ENCODE measurements at places on chromosomes 16 and 17. TPM values are rescaled to one million over a fixed set of nuclear protein-coding genes. Genes with fewer than 3 reads are reported as not detected.

GRCh38 chr16:57470711-57471110, 8.2 kb downstream of the POLR2C start:
- no peak for DNase-seq

Gene CLEC18B
- 1.1 TPM for total RNA-seq

DNA sequence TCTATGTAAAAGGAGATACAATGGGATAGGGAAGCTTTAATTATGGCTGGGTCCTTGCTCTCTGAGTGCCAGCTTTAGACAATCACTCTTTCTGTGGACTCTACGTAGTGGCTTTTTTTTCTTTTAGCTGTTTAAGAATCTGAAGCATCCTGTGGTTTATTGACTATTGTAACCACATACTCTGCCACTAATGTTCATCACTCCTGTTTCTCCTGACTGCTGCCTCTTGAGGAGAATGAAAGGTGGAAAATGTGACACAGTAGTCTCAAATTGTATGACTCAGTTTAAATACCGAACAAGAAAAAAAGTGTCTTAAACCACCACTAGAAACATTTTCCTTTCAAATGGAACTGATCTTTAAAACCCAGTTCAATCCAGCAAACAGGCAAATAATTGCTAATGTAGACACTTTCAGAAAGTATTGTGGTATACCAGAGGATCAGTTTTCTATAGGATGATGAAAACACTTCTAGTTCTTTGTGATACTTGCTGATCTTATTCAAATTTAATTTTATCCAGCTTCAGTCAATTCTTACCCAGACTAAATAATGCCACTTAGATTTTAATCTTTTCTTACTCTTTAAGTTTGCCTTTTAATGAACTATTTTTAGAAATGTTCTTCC, 302.7 kb upstream of the PMFBP1 start:
- DNase-seq, result no peak

Gene SYCE1L
- 18.9 TPM for total RNA-seq

- DNase-seq, result no peak
Measured at GRCh38 chr17:2560658-2561057, 32.8 kb upstream of the PAFAH1B1 start.

DNA sequence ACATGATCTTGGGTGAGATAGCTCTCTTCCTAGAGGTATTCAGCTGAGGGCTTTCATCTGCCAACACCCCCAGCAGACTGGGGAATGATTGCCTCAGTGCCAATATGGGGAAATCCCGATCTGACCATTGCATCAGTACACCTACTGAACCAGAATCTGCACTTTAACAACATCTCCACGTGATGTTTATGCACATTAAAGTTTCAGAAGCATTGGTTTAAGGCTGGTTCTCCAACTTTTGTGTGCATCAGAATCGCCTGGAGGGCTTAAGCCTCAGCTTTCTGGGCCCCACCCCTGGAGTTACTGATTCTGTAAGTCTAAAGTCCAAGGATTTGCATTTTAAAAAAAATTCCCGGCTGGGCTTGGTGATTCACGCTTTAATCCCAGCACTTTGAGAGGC, 123.6 kb upstream of the MED13 start:
- DNase-seq, result no peak

Gene CACNG3
- not detected for total RNA-seq

Gene SLFN12L
- total RNA-seq, result 24.3 TPM

GRCh38 chr16:52492789-52493357, 54.1 kb downstream of the TOX3 start:
- DNase-seq, result no peak

DNA sequence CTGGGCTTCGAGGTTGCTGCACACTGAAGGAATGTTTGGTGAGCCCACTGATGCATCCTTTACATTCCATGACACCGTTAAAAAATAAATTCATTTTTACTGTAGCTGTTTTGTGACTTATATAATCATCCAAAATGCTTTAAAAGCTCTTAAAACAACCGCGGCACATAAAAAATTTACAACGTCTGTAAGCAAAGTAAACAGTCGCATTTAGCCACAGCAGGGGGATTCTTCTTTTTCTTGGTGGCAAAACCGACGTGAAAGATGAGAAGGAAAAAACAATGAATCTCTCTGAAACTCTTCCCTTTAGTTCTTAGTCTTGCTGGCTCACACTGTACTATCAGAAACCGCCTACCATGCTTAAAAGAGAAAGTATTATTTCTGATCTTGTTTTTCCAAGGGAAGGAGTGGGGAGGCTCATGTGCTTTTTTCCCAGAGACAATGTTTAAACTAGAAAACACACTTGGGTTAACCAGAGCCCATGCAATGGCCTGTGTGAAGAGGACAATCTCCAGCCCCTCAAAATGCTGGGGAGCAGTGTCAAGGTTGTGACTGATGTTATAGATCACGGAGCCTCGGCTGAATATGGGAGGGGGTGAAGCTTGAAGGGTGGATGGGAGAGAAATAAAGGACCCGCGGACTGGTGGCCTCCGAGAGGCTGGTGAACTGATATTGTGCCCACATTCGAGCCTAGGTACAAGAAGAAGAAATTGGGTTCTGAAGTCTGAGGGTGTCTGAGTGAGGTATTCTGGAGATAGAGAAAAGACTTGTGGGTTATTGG, 91.1 kb downstream of the IRF8 start:
- DNase-seq, result no peak

DNA sequence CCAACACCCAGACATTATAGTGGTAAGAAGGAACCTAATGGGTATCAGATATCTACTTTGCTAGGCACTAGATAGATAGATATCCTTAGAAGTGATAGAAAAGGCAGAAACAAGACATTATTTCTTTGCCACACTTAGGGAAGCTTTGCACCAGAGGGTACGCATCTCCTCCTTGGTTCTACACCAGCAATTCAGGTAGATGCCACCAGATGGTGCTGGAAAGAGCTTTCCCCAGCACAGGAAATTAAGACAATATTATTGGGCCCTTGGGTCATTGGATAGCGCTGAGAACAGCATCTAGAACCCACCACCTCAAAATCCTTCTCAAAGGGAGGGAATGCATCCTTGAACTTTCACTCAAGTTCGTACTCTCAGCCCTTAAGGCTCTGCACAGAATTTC, 173.8 kb upstream of the CCL2 start:
- DNase-seq, result no peak

- no peak for DNase-seq
Measured at GRCh38 chr16:86221085-86221484, 289.2 kb upstream of the FOXF1 start.

Gene ITGAE
- 18.3 TPM for total RNA-seq

DNA sequence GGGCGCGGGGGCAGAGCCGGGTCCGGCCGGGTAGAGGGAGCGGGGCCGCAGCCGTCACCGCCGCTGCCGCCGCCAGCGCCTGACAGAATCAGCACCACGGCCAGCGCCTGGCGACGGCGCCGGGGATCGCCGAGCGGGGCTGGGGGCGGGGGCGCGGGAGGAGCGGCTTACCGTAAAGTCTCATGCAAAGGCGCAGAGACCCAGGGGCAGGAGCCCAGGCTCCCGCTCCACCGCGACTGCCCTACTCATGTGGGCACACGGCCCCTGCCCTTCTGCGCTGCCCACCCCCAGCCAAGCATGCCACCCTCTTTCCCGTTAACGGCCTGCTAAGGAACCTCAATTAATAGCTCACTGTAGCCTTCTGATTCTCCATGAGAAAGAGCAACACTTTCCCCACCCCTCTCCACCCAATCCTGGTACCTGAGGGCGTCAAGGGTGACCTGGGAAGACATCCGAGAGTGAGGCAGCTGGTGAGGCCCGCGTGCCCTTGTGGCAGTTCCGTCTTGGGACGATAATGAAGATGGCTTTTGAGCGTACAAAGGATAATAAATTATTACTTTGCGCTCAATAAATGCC, at the start of gene SEZ6:
TSS of gene SEZ6 (minus strand) at position 98 of the 576 bp plus-strand sequence. CDS start 164 bp downstream, outside the sequence.
- peak; percentile 32 for DNase-seq

DNA sequence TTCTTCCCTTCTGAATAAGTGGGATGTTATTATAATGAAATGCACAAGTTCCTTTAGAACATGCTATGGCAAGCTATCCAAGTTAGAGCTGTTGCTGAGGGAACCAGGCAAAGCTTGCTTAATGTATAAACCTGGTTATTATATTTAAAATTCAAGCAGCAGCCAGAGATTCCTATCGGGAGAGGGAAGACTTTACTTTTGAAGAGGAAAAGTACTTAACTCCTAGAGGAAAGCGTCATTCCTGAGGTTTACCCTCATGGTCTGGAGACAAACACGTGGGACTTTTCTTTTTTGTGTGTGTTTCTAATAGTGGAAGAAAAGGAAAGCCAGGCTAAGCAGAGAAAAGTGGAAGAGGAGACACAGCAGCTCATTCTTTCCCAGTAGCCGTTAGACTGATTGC, 39.9 kb upstream of the MYH10 start:
- DNase-seq, result no peak

DNA sequence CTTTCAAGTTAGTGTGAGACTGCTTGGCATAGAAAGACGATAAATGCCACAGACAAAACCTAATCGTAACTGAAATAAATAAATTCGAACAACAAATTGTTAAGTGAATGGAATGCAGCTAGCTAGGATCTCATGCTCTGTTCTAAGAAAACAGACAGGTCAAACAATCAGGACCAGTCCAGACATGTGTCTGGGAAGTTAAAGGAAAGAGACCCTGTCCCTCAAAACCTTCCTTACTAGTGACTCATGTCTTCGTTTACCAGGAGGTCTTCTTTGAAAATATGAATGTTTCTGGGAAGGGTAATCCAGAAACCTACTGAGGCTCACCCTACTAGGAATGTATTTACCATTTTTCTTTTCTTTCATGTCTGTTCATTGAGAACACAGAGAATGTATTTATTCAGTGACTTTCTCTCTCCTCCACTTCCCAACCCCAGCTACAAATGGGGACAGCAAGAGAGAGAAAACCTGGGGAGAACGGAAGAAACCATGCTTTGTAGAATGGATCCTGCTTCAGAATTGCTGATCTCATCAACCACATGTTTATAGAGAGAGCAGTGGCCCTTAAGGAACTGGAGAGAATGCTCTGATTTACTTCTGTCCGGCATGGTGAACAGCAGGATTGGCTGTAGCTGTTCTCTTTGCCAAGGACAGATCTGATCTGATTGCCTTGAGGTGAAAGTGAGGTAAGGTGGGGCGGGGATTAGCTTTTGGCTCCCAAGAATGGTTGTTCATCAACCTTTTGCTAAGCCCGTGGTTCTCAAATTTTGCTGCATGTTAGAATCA, 39.4 kb upstream of the DHX8 start:
- no peak for DNase-seq

Gene FBRS
- total RNA-seq, result 162 TPM

- DNase-seq, result no peak
Measured at GRCh38 chr16:56347670-56348069, 77.7 kb downstream of the AMFR start.

GRCh38 chr17:75039238-75039637, 7.5 kb downstream of the ATP5PD start:
- no peak for DNase-seq

DNA sequence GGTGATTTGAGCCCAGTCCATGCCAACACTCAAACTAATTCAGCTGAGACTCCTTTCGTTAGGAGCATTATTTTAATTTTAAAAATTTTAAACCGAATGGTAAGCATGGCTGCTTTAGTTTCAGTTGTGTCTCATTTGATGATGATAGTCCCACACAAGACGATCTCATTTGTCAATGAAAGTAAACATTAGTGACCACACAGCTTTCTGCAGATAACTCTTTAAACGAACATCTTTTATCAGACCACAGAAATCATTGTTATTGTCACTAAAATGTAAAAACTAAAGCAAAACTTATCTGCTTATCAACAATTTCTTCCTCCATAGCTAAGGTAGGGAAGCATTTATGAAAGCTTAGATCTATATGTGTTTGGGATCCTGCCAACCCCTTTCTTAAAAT, 382.2 kb downstream of the ZFHX3 start:
- no peak for DNase-seq

Gene KRTAP16-1
- total RNA-seq, result 1.1 TPM

Gene GPRC5C
- total RNA-seq, result not detected

Gene GP1BA
- total RNA-seq, result not detected

Gene NEUROD2
- total RNA-seq, result not detected

Gene ZG16B
- not detected for total RNA-seq

DNA sequence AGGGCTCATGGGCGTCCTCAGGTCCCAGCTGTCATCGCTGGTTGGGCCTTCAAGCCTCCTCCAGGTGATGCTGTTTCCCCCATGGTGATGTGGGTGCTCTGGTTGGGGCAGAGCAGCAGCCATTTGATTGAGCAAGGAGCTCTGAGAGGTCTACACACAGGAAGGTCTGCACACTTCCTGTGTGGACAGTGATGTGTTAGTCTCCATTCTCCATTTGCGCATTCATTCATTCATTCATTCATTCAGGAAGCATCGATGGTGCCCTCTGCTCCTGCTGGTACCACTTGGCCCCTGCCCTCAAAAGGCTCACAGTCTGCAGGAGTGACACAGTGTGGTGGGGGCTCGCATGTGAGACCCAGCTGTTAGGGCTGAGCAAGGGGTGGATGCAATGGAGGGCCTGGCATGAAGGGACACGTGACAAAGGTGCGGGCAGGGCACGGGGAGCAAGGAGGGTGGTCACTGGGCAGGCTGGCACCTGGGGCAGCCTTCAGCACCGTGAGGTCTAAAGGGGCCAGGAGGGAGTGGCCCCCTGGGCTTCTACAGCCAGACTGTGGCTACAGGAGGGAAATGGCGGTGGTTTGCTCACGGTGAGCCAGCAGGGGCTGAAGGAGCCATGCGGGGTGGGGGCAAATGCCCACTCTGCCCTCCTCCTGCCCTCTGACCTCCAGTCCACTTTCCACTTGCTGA, 1.5 kb downstream of the ADGRG3 start:
- DNase-seq, result no peak

DNA sequence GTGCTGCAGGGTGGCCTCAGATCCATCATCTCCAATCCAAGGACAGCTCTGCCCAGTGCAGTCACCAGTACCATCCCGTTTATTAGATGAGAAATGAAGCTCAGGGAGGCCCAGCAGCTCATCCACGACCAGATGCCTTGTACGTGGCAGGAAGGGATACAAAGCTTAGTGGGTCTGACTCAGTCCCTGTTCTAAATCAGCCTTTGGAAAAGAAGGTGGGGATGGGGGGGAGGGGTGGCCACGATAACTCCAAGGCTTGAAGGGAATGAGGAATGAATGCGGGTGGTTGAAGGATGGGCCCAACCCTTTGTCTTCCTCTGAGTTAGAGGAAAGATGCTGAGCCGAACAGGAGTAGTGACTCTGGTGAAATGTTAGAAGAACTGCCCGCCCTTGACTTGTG, 25.8 kb downstream of the LLGL2 start:
- no peak for DNase-seq

Gene SYT17
- total RNA-seq, result not detected

GRCh38 chr17:29347831-29348629, 42.1 kb upstream of the TAOK1 start:
- DNase-seq, result no peak

- DNase-seq, result no peak
Measured at GRCh38 chr17:2023692-2024571, 1.2 kb downstream of the RTN4RL1 start.

Gene MARVELD3
- not detected for total RNA-seq

DNA sequence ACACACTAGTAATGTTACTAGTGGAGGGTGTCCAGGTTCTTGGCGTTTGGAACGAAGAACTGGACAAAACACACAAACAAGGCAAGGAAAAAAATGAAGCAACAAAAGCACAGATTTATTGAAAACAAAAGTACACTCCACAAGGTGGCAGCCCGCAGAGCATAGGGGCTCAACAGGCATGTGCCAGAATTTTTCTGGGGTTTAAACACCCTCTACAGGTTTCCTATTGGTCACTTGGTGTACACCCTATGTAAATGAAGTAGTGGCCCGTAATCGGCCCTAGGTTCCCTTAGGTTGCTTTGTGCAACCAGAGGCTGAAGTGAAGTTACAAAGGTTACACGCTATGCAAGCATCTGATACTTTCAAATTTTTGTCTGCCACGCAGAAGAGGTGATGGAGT, 8.1 kb downstream of the OR2C1 start:
- no peak for DNase-seq

All from CD4-positive, alpha-beta T cell (primary cell).